ENCODE measurements at places on chromosomes 11 and 22.

DNA sequence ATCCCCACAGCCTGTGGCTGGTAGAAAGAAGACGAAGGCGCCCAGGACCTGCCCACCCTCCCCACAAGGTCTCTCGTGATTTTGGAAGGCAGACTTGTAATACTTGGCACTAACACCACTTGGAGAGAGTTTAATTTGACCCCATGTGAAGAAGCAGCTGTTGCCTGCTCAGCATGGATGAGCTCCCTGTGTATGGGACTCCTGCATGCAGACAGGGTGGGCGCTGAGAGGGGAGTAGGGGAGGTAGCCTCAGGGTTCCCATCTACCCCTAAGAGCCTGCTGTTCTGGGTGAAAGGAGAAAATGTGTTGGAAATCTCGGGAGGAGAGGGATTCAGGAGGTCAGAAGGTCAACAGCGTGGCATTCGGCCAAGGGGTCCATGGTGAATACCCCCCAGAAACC, 625.9 kb downstream of the TBC1D22A start:
- DNase-seq: no peak

GRCh38 chr11:32023370-32024305, 67.2 kb upstream of the RCN1 start:
- no peak for DNase-seq

DNA sequence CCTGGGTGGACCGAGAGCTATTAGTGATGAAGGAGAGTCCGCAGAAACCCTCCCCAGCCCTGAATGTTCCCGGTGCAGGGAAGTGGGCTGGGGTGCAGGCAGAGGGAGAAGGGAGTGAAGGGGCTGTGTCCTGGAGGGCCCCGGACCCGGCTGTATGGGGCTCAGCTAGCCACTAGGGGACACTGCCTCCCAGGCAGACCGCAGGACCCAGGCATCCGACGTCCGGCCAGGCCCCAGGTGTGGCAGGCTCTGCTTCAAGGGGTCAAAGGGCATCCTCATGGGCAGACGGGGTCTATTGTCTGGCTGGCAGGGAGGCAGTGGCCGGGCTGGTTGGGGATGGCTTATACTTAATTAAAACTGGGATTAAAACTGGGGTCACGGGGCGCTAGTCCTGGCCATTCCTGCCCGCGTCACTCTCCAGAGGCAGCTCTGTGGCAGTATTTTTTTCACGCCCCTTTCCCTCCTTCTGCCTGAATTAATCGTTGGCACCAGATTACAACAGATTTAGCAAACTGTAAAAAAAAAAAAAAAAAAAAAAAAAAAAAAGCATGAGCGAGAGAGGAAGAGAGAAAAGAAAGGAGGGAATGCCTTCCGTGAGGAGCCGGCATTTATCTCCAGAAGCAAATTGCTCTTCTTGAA, 5.1 kb downstream of the FLRT1 start:
- no peak for DNase-seq

- DNase-seq: no peak
Observed at GRCh38 chr11:80432057-80432456, 991.2 kb upstream of the TENM4 start.

GRCh38 chr11:128039140-128040021, 548.0 kb downstream of the ETS1 start:
- peak; percentile 82 for DNase-seq

DNA sequence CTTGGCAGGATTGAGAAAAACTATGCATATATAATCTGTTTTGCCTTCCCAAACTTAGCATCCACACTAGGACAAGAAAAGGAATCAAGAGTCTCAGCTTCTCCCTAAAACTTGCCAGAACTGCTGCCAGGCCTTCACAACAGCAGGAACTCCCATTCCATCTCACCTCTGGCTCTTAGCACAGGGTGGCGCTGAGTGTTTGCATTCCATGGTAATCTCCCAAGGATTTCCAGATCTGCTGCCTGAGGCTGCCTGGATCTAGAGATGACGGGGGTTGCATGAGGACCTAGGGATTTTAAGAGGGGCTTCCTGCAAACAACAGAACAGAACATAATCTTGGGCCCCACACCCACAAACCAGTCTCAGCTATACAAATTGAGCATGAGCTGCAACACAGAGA, 87.1 kb upstream of the OPCML start:
- no peak for DNase-seq

DNA sequence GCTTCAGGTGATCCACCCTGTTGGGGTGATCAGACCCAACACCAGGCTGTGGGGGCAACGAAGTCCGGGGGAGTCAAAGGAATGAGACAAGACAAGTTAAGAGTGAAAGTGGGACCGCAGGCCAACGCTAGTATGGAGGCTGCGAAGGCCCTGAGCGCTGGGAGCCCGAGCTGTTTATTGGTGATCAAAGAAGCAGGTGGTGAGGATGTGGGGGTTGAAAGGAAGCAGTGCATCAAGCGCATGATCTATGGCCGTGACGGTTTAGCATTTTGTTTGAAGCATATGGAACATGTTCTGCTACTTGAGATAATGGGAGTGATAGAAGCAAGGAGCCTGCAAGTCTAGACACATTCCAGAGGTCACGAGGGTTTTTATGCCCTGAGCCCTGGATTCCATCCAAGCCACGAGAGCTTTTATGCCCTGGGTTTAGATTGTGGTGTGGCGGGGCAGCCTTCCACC, 49.5 kb downstream of the MCHR1 start:
- DNase-seq: no peak

DNA sequence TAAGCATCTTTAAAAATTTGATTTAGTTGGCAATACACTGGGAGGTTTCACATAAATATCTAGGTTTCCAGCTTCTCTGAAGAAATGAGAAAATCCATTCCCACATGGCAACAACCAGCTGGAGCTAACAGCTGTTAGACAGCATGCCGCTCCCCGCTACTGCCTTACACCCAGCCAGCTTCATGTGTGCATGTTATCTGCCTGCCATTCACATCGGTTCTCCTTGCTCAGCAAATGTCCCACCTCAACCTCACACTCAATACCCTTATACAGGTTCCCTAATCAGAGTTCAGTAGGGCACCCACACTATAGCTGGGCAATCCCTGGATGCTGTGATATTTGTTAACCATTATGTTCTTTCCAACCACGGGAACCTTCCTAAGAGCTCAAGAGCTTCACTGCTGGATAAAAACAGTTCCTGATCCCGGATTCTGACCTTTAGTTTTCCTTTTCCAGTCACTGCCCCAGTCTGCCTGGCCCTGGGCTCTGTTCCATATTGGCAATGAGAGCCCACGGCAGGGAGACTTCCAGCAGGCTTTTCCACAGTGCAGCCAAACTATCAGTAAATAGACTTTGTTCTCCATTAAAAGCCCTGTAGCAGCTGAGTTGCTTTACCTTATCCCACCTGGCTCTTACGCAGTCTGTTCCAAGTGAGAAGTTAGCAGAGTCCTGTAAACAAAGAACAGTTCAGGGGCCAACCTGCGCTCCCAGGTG, 8.6 kb downstream of the RPUSD4 start:
- no peak for DNase-seq

DNA sequence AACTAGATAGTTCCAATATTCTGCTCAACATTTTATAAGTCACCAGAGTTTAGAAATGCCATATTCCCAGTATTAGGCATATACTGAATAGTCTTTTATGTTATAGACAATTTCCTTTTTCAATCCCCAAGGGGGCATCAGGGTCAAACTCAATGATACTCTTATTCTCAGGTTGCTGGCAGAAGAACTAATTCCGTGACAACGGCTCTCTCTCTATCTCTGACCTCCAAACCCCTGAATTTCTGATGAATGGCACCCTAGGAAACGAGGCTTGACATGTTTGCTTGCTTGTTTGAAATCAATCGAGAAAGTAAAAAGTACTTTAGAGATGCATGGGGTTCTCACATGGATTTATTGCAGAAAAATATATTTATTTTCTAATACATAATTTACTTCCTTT, 160.1 kb downstream of the CASP12 start:
- no peak for DNase-seq

DNA sequence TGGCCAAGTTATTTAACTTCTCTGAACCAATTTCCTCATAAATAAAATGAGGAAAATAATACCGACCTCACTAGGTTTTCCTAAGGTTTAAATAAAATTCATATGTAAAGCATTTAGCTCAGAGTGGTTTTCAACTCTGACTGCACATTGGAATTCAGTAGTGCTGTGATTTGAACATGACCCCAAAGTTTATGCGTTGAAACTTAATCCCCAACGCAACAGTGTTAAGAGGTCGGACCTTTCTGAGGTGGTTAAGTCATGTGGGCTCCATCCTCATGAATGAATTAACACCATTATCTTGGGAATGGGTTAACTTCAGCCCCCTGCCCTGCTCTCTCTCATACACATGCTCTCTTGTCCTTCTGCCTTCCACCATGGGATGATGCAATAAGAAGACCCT, 322.2 kb downstream of the AASDHPPT start:
- no peak for DNase-seq

GRCh38 chr11:23554002-23554401, 693.7 kb upstream of the CCDC179 start:
- no peak for DNase-seq

- no peak for DNase-seq
Observed at GRCh38 chr11:39425226-39425625, 2034.2 kb downstream of the LRRC4C start.

DNA sequence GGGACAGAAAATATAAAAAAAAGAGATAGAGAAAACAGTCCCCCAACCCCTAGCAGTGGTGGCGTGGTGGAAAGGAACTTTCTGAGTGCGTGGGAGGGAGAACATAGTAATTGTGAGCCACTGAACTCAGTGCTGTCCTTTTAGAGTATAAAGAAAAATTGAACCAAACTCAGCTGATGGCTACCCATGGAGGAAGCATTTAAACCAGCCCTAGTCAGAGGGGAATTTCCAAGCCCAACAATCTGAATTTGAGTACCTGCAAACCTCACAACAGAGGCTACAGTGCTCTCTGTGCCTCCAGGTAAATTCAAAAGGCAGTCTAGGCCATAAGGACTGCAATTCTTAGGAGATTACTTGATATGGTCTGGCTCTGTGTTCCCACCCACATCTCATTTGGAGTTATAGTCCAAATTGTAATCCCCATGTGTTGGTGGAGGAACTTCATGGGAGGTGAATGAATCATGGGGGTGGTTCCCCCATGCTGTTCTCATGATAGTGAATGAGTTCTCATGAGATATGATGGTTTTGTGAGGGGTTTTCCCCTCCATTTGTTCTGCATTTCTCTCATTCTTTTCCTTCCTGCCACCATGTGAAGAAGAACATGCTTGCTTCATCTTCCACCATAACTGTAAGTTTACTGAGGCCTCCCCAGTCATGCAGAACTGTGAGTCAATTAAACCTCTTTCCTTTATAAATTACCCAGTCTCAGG, 687.8 kb downstream of the FAM181B start:
- no peak for DNase-seq

- peak; percentile 42 for DNase-seq
Observed at GRCh38 chr11:94546886-94547285, 3.2 kb downstream of the FUT4 start.

DNA sequence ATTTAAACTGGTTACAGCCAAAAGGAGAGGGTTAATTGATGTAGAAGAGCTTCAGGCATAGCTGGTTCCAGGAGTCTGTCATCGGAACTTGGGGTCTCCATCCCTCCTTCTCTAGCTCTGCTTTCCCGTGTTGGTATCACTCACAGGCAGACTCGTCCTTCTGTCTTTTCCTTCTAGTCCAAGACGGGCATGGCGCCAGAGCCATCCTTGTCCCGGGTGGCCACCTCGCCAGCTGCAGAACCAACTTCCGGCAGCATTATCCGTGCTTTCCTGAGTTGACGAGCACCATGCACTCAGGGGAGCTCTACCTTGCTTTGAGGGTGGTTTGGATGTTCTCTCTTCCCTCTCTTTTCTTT, 14.7 kb downstream of the LINC01488 start:
- no peak for DNase-seq

- DNase-seq: no peak
Observed at GRCh38 chr22:43587574-43587973, 175.8 kb downstream of the MPPED1 start.

DNA sequence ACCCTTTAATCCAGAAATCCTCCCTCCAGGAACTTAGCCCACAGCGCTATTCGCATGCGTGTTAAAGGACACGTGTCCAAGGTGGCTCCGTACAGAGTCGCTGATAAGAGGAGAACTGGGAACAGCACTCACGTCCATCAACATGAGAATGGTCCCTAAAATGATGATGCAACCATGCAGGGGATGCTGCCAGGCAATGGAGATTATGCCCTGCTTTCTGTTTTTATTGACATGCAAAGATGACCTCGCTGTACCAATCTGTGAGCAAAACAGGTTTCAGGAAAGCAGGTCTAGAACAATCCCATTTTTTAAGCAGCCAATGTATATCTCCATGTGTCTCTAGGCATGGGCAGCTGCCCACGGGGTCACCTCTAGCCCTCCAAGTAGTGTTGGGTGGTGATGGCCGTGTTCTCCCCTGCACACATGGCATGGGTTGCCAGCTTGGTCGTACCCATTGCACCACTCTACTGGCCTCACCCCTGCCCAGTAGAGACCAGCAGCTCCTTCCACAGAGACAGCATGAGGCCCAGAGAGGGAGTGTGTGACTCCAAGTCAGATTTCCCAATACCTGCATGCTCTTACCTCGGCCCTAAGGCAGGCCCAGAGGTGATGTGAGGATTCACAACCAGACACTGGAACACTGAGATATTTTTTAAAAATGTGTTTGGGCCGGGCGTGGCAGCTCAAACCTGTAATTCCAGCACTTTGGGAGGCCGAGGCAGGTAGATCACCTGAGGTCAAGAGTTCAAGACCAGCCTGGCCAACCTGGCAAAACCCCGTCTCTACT, 68.3 kb upstream of the LINC01488 start:
- DNase-seq: no peak

DNA sequence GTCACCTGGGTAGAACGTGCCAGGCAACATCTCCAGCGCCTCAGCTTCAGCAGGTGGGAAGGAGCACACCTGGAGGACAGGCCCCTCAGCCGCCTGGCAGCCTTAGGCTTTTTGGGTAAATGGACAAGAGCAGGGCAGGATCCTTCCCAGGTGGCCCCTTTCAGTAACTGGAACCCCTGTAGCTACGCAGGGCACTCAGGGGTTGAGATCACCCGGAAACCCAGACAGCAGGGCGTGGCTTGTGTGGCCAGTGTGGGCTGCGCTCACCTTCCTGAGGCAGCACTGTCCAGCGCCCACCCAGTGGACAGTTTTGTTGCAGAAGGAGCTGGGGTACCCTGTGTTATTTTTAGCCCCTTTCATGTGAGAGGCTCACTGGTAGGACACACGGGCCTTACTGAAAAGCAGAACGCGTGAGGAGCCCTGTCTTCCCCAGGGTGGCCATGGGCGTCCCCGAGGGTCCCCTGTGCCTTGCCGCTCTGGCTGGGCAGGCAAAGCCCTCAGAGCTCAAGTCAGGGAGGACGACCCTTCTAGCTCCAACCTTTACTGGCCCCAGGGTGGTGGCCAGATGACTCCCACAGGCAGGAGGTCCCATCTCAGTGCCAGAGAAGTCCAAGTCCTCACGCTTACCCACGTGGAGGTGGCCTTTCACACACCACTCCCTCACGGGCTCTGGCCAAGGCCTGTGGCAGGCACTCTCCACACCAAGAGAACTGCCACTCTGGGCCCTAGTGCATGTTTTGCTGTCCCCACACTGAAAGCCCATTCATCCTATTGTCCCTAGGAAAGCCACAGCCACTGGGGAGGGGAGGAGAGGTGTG, 75.8 kb downstream of the CTTN start:
- DNase-seq: no peak

GRCh38 chr11:130979386-130979972, 63.2 kb upstream of the SNX19 start:
- DNase-seq: peak; percentile 2

Data from Kasumi-1 (cell line).